ENCODE measurements at places on chromosomes 2 and 18.

GRCh38 chr2:198973181-198973580 lies 484.6 kb downstream of the SATB2 start:
- DNase-seq = no peak

- no peak for DNase-seq
These were observed 10.1 kb upstream of the LCLAT1 start for GRCh38 chr2:30436859-30437435.

DNA sequence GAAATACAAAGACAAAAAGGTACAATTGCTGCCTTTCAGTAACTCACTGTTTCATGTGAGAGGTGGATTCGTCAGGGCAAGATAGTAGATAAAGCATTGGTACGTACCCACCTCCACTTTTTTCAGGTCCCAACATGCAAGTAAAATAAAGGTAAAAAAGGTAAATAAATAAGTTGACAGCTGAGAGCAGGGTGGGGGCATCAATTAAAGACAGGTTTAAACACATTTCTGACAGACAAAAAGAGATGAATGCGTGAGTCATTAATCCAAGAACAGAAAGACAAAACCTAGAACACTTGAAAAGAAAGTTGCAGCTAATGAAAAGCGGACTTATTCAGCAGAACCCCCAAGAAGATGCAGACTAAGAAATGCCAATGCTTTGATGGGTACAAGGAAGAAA lies 979.6 kb upstream of the CDH2 start:
- no peak for DNase-seq

- DNase-seq = no peak
These were observed 226.6 kb downstream of the NAPG start for GRCh38 chr18:10752382-10752781.

GRCh38 chr2:160463245-160463644 lies 30.4 kb downstream of the RBMS1 start:
- DNase-seq = no peak

- DNase-seq = no peak
These were observed 1.2 kb downstream of the ANKMY1 start for GRCh38 chr2:240556553-240557100.

DNA sequence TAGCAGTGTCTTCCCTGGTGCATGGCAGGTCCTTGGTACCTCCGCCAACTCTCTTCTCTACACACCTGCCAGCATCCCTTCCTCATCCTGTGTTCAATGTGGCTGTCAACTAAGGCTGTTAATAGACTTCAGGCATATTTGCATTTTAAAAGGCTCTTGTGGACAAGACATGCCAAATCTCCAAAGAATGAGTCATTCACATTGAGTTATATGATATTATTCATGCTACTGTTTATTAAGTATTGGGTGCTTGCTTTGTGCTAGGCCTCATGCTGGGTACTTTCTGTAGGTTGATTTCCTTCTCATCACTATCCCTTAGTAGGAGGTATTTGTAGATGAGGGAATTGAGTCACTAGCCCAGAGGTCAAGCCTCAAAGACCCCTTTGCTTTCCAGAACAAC lies 5.2 kb downstream of the MYO1B start:
- DNase-seq = no peak

- no peak for DNase-seq
These were observed at the start of gene CYP27C1 for GRCh38 chr2:127220102-127220767. Gene CYP27C1 (minus strand): TSS chr2:127220299. CDS start chr2:127220270, 29 bp downstream.

- DNase-seq = peak; percentile 59
These were observed 67.9 kb downstream of the DGKD start for GRCh38 chr2:233422050-233422639.

DNA sequence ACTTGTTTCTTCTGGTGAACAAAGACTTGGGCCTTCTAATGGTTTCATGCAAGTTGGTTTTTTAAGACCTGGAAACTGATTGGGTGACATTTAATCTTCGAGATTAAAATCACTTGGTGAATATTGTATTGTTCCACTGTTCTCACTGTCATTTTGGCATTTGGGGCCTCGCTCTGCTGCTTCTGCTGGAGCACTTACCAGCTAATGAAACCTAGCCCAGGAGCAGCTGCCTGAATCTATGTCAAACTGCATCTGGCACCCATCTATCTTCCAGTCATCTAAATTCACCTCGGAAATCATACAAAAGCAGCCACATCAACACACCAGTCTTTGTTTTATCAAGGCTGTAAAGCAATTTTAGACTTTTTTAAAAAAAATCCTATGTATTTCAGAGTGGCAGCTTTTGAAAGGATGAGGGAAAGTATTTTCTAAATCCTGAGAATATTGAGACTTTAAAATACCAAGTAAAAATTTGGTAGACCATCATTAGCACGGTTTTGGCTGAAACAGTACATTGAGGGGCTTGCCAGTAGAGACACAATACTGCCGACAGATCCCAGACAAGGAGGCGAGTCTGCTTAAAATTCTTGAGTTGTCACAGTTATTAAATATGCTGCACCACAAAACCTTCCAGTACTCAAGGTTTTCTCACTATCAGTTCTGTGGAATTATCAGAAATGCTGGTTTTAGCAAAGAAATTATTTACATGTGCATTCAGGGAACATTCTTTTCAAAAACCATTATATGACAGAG lies 26.1 kb upstream of the SERTAD2 start:
- no peak for DNase-seq

DNA sequence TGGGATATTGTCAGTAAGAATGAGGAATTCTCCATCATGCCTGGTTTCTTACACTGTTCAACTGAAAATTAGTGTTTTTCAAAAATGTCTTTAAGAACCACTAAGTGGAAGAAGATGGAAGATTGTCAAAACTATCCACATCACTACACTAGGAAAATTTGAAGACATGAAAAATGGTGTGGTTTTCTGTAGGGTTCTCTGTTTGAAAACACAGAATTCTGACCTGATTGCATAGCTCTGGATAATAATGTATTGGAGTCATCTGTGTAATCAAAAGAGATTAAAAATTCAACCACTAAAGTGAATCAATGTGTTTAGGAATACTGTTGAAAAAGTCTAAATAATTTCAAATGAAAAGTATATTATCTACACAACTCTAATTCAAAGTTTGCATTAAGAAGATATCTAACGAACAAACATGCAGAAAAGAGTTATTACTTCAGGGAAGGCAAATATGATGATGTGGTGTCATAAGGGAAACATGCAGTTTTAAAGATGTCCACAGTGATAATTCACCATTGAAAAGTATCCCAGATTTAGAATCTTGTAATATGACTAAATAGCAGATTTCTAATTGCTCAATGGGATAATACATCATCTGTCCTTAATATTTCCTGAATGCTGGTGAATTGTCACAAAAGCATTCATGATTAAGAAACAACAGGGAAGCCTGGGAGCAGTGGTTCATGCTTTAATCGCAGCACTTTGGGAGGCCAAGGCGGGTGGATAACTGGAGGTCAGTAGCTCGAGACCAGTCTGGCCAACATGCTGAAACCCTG lies 116.9 kb downstream of the ERBB4 start:
- no peak for DNase-seq

GRCh38 chr18:5894611-5895298 lies 567 bp downstream of the TMEM200C start:
- DNase-seq = no peak

GRCh38 chr2:100853909-100854810 lies 34.2 kb downstream of the NPAS2 start:
- no peak for DNase-seq

GRCh38 chr2:70979180-70979488 lies 704 bp downstream of the ANKRD53 start:
- DNase-seq = no peak

DNA sequence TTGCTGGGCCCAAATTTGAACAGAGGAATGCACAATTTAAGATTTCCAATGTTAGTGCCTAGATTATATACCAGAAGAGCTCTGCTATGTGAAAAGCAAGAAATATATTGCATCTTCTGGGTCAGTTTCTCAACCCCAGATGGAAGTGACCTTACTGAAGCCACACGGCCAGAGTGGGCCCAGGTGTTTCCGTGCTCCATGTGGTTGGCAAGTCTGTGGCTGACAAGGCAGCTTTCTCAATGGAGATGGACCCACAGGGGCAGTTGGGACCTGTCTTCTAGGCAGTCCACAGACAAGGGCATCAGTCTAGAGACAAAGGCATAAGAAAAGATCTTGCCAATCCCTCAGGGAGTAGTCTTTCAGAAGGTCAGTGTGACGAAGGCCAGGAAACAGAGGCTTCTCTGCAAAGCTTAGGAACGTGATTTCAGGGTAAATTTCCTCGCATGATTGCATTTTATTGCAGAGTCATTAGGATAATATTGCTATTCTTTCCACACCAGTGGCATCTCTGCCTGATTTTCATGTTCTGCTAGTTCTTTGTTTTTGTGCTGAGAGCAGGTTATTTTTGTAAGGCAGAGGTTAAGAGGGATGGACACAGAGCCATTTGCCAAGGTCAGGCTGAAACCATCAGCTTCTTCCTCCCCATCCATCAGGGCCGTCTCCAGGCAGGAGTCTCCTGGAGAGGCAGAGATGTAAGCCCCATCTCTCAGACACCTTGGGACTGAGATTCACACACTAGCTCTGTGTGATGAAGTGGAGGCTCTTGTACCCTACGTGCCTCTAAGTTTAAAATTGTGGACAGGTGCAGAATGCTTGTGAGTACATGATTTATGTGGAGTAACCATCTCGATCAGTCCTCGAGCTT lies 202.1 kb downstream of the ANKRD30B start:
- DNase-seq = no peak

DNA sequence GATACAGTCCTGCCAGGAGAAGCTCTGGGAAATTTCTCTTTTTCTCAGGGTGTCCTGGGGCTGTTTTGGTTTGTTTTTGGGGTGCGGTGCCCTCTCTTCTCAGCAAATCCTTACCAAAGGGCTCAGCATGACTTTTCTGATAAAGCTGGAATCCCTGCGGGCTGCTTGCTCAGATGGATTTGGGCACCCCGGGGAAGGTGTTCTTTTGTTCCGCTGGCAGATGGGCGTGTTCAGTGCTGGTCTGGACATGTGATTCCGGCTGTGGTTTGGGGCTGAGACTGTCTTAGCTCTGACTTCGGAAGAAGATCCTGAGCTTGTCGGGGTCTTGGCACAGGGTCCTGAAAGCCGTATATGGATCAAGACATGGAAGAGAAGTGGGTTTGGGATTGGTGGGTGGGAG lies 134.2 kb upstream of the SPRED2 start:
- no peak for DNase-seq

DNA sequence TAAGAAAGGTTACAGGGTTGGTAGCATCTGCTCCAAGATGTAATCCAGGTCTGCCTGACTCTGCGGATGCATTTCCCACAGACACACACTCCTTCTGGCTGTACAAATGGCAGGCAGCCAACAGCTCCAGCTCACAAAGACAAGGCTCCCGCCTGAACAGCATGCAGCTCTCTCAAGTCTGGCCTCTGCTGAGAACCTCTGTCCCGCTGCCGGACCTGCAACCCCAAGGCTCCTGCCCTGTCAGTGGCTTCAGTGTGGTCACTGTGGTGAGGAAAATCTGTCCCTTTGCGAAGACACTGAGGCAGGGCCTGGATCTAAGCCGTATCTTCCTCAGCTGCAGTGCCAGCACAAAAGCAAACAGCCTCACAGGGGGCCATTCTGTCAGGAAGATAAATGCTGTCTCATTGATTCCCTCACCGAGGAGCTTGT lies 469.3 kb upstream of the MEX3C start:
- no peak for DNase-seq

- no peak for DNase-seq
These were observed 80.9 kb upstream of the FOSL2 start for GRCh38 chr2:28311660-28312249.

GRCh38 chr2:51158251-51158650 lies 126.3 kb upstream of the NRXN1 start:
- no peak for DNase-seq

GRCh38 chr2:207953354-207953753 lies 72.0 kb downstream of the PLEKHM3 start:
- DNase-seq = no peak

DNA sequence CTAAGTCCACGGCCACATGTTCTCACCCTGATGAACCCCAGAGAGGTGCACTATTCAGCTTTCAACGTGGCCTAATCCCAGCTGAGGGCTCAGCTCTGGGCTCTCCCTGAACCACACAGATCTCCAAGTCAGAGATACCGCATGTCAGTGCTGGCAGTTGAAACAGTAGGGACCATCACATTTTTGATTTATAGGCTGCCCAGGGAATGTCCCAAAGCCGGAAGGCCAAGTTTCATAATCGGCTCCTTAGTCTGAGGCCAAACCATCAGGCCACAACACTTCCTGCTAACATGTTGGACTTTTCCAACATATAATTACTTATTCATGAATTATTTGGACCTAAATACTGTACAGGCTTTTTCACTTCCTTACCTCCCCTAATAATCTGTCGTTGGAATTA lies 91.9 kb upstream of the KLHL29 start:
- no peak for DNase-seq

DNA sequence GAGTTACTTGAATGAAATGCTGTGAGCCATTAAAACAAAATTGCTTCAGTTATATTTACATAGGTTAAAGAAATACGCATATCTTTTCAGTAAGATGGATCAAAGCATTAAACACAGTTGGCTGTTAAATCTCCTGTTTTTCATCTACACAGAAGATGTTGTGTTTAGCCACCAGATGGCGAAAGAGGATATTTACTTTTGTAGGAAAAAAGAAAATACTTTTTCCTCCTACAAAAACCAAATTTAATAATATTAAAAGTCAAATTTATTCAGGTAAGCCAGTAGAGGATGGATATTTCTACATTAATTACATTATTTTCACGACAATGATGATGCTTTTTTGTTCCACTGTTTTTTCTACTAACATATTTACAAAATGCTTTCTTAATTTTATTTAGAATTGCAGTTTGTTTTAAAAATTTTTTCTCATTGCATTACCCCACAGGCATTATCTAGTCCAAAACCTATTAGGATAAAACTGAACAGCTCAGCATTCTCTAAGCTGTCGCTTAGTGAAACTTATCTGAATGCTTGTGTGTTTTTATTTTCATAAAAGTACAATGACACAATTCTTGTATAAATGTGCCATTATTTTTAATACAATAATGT lies 173.7 kb downstream of the ASXL3 start:
- DNase-seq = no peak

DNA sequence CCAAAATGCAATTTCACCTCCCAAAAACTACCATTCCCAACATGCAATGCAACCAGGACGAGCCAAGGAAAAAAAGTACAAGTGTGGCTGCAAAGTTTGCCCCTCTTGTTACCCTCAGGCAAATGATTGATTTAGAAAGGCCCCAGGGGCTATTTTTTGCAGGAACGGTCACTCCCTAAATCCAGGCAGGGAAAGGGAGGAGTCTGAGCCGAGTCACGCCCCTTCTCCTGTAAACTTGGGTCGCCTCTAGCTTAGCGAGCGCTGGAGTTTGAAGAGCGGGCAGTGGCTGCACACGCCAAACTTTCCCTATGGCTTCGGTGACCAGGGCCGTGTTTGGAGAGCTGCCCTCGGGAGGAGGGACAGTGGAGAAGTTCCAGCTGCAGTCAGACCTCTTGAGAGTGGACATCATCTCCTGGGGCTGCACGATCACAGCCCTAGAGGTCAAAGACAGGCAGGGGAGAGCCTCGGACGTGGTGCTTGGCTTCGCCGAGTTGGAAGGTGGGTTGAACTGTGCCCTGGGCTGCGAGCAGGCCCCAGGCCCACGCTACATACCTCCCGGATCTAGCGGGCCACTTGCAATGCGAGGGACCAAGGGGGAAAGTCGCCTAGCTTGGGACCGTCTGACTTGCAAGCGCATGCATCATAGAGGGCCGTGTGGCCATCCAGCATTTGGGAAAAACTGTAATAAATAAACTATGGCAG lies at the start of gene GALM:
Gene GALM (plus strand): TSS at position 261 of the 702 bp plus-strand sequence. CDS start 48 bp downstream, at position 309.
- peak; percentile 22 for DNase-seq
